Brain (organoid and tissue), 16 donors: ENCODE measurements at places on chromosomes 3 and 15.
A peak's percentile ranks its signal among the peaks of the same experiment; 100 is the strongest.

DNA sequence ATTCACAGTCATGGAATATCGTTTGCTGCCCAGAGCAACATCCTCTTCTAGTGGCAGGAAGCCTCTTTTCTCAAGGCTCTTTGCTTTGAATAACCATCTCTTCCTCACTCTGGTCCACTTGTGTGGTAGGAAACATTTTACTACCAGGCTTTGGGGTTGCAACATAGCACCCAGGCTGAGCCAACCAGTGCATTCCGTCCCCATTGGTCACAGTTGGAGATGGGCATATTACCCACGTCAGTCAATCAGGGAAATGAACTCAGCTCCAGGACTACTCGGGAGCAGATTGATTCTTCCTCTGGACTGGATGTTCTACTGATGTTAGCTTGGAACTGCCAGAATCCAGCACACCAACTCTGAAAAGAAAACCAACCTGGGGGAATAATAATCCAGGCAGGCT, 4.2 kb upstream of the PEX5L start:
- DNase-seq: no peak

- DNase-seq: no peak
Measured at GRCh38 chr3:126360046-126360713, 3.0 kb upstream of the KLF15 start.

- peak; percentile 34 for DNase-seq
Measured at GRCh38 chr3:183085634-183086390, 13.5 kb downstream of the MCCC1 start.

DNA sequence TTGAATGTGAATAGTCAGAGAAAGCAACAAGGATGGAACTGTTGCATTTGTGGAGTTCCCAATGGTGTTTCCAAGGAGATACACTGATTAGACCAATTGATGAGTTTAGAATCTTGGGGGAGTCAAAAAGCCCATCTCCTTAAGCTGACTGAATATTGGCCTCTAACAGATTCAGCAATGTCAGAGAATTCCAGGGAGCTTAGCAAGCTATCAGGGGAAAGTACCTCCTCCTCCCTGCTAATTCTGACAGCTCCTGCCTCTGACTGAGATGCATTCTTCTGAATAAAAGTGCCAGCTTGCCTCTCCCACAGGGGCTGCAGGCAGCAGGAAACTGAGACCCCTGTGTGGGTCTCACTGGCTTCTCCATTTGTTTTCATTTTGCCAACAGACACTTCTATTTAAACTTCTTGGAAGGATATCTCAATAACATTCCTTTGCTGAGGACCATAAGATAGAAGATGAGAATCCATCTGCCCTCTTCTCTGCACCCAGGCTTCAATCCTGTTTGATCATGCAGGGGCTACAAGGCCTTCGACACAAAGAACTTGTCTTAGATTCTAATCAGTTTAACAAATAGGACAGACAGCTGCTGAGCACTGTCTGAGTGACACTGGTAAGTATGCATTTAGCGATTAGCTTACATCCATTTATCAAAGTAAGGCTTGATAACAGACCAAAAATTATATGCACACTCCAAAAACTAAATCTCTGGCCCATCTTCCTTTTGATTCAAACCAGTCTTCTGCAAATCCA, 1080.8 kb downstream of the TUSC7 start:
- peak; percentile 45 for DNase-seq

DNA sequence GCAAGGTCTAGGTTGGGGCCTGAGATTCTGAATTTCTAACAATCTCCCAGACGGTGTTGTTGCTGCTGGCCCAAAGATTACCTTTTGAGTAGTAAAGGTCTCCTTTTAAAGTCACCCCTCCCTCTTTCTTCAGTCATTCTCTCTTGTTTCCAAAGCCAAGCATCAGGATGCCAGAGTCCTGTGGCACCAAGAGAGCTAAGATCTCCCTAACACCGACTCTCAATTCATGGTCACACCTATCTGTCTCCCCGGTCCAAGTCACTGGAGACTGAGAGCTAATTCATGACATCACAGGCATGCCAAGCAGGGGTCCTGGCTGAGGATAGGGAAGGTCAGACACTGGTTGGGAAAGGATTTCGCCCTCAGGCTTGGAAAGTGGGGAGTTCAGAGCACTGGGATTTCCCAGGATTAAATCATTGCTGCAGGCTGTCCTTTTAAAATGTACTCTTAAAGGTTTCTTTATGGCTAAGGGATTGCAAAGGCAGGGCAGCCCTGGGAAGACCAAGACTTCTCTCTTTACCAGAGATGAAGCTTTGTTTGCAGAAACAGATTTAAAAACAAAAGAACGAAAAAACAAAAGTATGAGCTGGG, 7.3 kb downstream of the SHOX2 start:
- peak; percentile 39 for DNase-seq

- DNase-seq: no peak
Measured at GRCh38 chr3:102810937-102811336, 376.1 kb downstream of the ZPLD1 start.
